ENCODE measurements at places on chromosomes 16 and 17.

GRCh38 chr17:70110443-70110880 is 35.4 kb downstream of the KCNJ16 start:
- DNase-seq: no peak

- no peak for DNase-seq
Observed at GRCh38 chr16:926715-927114, 44.1 kb downstream of the LMF1 start.

- DNase-seq: no peak
Observed at GRCh38 chr17:34902831-34903547, 58.3 kb downstream of the CCT6B start.

GRCh38 chr17:50893183-50893993 is 27.2 kb upstream of the TOB1 start:
- DNase-seq: no peak

DNA sequence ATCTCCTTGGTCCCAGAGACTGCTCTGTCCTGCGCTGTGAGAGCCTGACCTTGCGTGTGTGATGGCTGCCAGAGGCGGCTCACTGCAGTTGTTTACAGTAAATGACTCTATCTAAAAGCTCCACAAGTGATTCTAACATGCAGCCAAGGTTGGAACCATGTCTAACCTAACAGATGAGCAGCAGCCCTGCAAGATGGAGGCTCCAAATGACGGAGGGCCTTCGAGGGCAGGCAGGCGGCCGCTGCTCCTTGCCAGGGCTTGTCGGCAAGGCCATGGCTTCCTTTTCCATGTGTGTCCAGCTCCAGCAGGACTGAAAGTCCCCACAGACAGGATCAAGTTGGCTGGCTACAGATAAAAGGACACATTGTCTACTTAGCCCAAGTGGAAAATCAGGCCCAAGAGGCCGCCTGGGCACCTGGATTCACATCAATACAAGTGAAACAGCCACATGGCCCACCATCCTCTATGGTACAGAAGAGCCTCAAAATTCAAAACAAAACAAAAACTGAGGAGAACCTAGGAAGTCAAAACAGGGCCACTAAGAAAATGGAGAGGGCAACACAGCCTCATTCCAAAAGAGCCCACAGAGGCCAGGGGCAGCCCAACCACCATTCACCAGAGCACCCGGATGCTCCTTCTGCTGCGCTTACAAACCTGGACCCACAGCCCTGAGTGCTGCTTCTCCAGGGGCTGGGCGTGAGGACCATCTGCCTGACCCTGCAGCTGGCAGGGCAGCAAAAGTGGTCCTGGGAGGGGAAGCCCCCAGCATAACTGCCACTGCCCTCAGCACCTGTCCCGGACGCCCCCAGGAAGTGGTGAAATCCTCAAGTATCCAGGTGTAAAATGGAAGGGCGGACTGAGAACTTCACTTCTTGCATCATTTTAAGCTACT is 65.0 kb downstream of the AMFR start:
- DNase-seq: no peak

- DNase-seq: peak; percentile 27
Observed at GRCh38 chr16:56732832-56733231, 2.9 kb downstream of the NUP93 start.

DNA sequence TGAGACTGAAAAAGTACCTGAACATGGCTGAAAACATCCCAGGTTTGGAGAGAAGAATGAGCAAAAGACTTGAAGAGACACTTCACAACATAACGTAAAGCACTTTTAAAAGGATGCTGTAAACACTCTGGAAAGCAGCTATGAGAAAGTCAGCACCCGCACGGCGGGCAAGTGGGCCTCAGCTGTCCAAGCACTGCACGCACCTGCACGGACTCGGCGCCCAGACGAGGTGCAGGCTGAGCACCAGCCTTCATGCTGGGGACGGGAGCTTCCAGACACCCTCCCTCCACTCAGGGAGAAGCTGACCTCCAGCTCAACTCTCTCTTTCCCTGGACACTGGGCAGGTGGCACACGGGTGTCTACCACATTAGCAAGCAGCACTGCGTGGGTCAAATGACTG is 13.1 kb downstream of the CCDC57 start:
- no peak for DNase-seq

GRCh38 chr16:8941718-8942344 is 21.9 kb downstream of the USP7 start:
- no peak for DNase-seq

DNA sequence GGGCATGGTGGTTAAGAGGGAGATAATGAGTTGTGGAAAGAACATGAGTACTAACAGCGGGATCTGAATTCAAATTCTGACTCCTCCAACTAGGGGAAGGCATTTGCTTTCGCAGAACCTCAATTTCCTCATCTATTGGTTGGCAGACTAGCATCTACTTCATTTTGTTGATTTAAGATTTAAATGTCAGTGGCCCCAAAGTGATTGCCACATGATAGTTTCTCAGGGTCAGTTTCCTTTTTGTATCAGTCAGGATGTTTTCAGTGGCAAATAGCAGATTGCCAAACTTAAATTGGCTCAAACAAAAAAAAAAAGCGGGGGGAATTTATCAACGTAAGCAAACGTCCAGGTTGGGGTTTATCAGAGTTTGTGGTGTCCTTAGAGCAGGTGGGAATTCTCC is 25.1 kb upstream of the NOS2 start:
- no peak for DNase-seq

- no peak for DNase-seq
Observed at GRCh38 chr16:15770107-15770506, 86.7 kb downstream of the MYH11 start.

DNA sequence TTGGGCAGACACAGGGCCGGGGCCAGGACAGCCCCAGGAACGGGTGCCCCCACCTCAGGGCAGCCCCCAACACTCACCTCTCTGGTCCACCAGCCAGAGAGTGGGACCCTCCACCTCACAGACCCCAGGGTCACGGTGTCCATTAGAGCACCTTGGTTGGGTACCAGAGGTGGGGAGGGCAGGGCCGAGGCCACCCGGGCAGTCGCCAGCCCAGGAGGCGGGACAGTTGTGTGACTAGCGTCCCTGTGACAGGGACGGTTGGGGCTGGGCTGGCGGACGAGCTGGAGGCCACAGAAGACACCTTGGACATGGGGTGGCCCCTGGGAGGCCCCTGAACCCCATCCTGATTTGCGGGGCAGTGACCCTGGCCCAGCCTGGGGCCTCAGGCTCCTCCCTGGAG is 11.7 kb upstream of the C1QTNF8 start:
- no peak for DNase-seq

- DNase-seq: no peak
Observed at GRCh38 chr16:67191411-67191994, 452 bp upstream of the E2F4 start.

GRCh38 chr16:86978445-86979030 is 338.7 kb downstream of the C16orf95 start:
- no peak for DNase-seq

DNA sequence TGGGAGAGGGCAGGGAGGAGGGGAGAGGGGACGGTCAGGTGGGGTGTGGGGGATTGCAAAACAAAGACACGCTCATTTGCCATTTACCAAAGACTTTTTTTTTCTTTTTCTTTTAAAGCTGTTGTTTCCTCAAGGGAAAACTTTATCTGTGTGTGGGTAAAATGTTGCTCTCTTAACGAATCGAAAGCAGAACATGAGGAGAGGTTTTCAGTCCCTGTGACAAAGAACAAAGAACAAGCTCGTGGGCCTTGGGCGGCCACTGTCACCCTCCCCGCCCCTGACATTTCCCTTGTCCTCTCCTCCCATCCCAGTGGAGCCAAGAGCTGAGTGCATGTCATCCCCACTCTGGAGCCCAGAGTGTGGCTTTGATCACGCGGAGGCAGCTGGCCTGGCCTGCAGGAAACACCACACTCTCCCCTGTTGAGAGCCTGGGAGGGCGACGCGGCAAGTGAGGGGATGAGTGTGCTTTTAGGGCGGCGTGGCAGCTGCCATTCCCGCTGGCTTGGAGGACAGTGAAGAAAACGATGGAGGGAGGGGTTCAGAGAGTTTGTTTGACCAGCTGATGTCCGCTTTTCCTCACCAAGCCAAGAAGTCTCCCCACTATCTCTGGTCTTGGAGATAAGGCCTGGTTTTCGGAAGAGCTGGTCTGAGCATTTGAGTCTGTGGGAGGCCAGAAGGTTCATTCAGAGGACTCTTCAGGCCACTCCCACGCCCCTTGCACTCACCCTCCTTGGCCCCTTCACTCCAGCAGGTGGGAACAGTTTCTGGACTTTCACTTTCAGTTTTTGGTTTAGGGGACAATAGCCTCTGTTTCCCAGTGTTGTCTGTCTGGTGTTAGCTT is 11.4 kb downstream of the CCR7 start:
- no peak for DNase-seq

- no peak for DNase-seq
Observed at GRCh38 chr16:1743376-1744337, 27.7 kb downstream of the NME3 start.

DNA sequence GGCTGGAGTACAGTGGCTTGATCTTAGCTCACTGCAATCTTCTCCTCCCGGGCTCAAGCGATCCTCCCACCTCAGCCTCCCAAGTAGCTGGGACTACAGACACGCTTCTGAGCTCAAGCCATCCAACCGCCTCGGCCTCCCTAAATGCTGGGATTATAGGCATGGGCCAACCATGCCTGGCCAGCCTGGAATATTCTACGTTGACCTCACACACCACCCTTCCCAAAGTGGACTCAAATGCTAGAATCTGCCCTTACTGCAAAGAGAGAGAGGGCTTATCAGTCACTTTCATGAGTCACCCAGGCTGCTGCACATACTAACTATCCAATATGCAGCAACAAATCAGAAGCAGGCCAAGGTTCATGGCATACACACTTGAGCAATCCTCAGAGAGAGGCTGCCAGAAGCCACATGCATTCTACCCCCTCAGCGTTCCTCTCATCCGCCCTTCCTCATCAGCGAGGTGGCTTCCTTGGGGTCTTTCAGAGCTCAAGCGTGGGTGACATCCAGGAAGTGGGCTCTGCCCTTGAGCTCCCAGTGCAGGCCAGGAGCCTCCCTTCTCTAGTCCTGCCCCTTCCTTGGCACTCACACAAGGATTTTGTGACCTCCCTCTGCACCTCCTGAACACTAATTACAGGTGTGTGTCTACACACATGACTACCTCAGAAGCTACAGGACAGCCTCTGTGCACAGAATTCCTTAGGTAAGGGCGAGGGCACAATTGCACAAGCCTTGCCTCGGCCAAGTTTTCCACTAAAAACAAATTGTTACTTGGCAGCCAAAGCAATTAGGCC is 24.8 kb upstream of the SIAH1 start:
- DNase-seq: no peak

- no peak for DNase-seq
Observed at GRCh38 chr17:45929344-45929743, 35.0 kb downstream of the MAPT start.

DNA sequence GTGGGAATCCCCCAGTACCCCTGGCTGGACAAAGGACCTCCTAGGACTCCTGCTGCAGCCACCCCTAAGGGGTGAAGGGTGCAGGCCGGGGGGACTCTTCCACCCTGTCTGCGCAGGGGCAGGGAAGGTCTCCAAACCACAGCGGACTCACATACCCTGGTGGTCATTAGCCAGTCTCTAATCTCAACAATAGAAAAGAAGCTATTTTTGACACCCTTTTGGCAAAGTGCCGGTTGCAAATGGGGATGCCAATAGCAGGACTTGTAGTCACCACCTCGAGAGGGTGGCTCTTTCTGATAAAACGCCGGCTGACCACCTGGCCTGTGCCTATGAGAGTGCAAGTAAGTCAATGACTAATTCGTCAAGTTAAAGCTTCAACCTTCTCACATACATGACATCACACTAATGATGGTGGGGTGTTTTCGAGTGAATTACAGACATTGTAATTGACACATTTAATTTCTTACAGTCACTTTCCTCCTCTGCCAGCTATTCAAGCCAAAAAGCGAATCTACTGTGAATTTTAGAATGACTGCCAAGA is 23.1 kb upstream of the DNAH17 start:
- no peak for DNase-seq

DNA sequence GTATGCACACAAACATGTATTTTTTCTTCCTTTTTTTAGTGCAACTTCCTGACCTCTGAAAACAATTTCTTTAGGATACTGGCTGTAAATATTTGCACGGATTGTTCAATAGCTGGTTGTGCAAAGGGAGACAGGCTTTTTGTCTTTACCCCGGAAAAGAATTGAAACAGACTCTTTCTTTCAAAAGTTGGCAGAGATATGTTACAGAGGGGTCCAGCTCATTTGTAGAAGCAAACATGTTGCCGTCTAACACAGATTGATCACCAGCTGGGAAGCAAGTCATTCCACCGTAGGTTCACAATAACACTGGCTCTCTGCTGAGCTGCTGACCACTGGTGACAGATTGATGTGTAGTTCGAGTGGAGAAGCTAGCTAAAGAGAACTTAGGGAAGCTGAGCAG is 130.9 kb downstream of the STX8 start:
- DNase-seq: no peak

GRCh38 chr17:29617481-29618271 is 5.0 kb downstream of the CORO6 start:
- DNase-seq: peak; percentile 74

DNA sequence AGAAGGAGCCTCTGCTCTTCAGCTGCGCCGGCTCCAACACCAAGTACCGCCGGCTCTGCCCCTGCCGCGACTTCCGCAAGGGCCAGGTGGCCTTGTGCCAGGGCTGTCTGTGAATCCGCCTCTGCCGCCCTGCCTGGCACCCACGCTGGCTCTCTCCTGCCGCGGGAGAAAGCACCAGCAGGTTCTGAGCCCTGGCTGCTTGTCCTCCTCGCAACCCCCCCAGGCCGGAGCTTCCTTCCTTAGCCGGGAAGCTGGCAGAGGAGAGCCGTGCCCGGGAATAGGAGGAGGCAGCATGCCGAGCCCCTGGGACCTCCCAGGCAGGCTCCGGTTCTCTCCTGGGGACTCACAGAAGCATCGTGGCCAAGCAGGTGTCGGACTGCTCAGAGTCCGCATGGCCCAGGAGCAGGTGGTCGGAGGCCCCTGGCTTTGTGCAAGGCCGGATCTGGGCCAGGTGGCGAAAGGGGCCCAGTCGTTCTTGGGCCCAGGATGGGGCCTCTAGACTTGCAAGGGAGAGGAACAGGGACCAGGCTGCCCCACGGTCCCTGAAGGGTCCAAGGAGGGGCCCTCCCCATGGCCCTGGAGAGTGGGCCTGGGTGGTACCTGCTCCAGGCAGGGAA is 80.6 kb downstream of the MGAT5B start:
- no peak for DNase-seq

DNA sequence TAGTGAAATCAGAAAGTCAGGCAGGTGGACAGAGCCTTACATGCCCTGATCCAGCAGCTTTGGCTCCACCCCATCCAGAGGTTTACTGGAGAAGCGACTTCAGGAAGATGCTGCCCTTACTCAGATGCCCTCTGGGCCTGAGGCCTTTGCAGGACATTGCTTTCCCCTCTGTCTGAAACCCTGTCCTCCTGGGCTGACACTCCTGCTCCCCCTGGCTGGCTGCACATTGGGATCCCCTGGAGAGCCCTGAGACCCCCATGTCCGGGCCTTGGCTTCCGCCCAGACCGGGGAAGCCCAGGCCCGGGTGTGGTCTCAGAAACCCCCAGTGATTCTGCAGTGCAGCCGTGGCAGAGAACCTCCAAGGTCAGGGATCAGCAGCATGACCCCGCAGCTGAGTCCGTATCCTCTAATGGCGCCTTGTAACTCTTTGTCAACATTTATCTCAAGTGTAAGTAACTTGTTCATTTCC is 36.6 kb downstream of the BCO1 start:
- no peak for DNase-seq

Data from stimulated activated CD4-positive, alpha-beta T cell treated with anti-CD3 and anti-CD28 coated beads, TNF-alpha, amount 100 ng/mL, for 24 hours (primary cell).